ENCODE measurements at places on chromosomes 1 and 21.

GRCh38 chr21:33189824-33190223 is 39.9 kb upstream of the IFNAR2 start:
- no peak for DNase-seq

DNA sequence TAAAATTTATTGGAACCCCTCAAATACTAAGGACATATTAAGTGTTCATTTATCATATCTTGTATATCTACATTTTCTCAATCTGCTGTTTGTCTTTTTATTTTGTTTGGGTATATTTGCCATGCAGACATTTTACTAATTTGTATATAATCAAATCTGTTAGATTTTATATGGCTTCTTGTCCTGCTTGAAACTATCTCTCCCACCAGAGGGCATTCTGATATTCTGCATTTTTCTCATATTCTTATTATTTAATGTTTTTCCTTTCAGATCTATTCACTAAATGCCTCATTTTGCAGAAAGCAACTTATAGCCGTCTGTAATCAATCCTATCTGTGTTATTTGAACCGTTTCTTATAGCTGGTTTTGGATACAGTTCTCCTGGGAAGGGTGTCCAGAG is 745.5 kb downstream of the LRRIQ3 start:
- no peak for DNase-seq

- DNase-seq: no peak
Measured at GRCh38 chr1:111911776-111912515, 77.5 kb downstream of the KCND3 start.

DNA sequence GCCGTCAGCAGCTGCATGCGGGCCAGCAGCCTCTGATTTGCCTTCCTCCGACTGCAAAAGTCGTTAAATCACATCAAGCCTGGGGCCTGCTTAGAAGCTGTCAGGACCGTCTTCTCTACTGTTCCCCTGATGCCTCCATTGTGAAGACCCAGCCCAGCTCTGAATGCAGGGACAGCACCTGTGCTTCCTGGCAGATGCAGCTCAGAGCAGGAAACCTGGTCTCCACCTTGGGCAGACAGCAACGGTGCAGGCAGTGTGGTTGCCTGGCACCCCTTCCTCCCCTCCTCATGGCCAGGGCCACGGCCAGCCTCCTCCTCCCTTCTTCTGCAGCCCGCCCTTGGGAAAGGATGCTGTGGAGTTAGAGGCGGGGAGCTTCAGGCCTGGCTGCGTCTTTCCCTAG is 92.3 kb upstream of the COL6A1 start:
- no peak for DNase-seq

DNA sequence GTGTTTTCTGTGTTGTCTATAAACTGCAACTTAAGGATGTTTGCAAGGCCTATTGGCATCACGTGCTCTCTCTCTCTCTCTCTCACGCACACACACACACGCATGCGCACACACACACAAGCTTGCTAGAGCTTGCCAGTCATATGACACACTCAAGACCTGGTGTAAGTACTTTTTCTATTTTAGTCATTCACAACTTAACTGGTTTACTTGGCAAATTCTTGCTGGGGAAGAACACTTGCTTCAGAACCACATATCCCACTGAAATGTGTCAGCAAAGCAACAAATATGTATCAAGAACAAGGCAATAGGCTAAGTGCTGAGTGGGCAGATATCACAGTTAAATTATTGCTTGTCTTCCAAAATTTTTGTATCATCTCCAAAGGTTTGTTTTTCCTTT is 107.8 kb downstream of the DISC1 start:
- no peak for DNase-seq

Data from NCI-H187 (cell line).